Activated CD4-positive, alpha-beta T cell treated with anti-CD3 and anti-CD28 coated beads, Interleukin-2, amount 50 U/mL, for 48 hours (primary cell): ENCODE measurements at places on chromosomes 3 and 15.

DNA sequence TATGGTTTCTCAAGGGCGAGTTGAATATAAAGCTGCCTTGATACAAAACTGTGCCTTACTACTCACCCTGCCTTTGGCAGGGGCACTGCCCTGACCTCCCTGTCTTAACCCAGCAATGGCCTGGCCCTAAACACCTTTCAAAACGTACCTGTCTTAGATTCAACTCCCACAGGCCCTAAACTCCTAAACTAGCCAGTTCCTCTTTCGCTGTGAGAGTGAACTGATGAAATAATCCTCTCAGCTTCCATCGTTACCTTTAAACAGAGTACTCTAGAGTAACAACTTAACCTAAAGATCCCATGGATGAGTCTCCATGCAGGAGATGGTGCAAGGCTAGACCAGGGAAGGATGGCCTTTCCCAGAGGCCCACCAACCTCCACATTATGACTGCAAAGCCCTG, 133.0 kb upstream of the THBS1 start:
- DNase-seq: no peak

- no peak for DNase-seq
Measured at GRCh38 chr3:141235661-141236171, 4.1 kb downstream of the PXYLP1 start.

- no peak for DNase-seq
Measured at GRCh38 chr15:81507831-81508230, 133.8 kb upstream of the TMC3 start.

DNA sequence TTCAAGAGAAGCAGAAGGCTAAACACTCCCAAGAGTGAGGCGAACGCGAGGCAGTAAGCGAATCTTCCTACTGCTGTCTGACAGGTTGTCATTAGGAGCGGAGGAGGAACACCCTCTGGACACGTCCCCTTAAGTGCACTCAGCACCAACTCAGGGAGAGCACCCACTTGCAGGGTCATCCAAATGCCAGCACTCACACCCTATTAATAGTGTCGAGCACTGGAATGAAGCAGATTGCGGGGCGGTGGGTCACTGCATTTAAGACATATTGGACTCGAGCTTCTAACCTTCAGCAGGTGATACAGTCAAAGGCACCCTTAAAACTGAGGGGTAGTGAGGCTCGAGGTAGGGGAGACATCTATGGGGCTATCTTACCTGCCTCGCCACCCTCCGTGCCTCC, 28.7 kb downstream of the SH3BP5 start:
- DNase-seq: no peak

GRCh38 chr3:127770671-127771355, 51.5 kb downstream of the MGLL start:
- no peak for DNase-seq

DNA sequence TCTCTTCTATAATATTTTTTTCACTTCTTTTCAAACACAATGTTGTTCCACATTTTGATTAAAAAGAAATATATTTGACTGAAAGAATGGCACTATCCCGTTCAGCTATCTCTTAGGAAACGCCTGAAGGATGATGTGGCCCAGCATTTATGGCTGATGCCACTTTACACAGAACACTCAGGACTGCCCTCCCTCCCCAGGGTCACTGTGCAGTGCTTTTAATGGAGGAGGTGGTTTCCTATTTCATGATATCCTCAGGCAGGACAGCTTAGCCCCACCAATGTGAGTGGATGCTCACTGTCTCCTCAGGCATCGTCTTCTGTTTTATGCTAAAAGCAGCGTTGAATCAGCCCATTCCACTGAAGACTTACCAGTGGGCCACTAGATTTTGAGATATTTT, 135.9 kb downstream of the KCNAB1 start:
- no peak for DNase-seq

DNA sequence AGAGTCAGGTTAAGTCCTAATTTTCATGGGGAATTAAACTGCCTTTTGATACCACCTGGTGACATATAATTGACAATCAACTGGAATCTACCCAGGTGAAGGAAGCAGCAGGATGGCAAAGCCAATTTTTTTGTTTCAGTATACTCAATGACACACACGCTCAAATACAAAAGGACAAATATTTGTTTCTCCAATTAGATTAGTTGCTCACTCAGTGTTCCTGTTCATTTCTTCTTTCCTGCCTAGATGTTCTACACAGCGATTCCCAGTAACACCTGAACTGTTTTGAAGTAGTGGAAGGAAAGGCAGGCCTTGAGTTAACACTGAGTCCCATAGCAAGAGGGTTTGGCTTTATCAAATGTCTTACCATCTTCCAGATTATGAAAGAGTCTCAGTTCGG, 157.5 kb downstream of the PDZRN3 start:
- no peak for DNase-seq

- DNase-seq: no peak
Measured at GRCh38 chr15:101028772-101029438, 109.7 kb downstream of the LRRK1 start.

DNA sequence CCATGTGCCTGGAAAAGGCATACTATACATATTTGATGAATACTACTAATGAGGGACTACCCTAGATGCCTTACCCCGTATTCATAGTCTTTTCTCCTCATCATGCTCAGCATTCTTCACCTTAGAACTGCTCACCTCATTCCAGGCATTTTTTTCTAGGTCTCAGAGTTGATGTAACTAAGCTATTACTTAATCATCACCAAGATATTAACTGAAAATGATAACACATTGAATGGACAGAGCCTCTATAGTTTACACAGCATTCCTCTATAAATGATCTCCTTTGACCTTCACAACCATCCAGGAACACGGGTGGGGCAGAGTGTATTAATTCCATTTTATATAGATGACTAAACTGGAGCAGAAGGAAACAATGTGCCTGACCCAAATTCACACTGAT, 174.1 kb upstream of the DPH6 start:
- DNase-seq: no peak

- DNase-seq: no peak
Measured at GRCh38 chr3:72102112-72102616, 317.2 kb upstream of the PROK2 start.

DNA sequence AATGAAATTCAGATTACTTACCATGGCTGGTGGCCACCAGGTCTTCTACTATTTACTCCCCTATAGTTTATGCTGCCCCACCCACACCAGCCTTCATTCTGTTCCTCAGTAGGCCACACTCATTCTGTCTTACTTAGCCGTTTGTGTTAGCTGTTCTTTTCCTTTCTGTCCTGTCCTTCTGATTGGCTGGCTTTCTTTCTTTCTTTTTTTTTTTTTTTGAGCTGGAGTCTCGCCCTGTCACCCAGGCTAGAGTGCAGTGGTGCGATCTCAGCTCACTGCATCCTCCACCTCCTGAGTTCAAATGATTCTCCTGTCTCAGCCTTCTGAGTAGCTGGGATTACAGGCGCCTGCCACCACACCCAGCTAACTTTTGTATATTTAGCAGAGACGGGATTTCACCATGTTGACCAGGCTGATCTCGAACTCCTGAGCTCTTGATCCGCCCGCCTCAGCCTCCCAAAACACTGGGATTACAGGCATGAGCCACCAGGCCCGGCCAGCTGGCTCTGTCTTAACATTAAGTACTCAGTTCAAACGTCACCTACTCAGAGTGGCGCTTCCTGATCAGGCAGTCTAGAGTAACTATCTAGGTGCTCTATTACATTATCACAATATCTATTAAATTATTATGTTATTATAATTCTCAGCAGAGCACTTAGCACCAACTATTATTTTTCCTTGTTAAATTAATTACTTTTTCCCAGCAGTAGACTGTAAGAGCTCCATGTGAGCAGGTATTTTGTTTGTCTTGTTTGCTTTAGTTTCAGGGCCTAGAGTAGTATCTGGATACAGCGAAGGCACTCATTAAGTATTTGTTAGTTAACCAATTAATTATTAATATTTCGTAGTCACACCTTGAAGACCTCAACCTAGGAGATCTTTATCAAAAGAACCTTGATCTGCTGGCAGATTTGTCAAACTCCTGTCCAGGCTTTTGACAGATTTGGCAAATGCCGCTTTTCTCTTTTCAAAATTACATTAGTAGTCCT, 6.4 kb downstream of the CMSS1 start:
- DNase-seq: no peak

DNA sequence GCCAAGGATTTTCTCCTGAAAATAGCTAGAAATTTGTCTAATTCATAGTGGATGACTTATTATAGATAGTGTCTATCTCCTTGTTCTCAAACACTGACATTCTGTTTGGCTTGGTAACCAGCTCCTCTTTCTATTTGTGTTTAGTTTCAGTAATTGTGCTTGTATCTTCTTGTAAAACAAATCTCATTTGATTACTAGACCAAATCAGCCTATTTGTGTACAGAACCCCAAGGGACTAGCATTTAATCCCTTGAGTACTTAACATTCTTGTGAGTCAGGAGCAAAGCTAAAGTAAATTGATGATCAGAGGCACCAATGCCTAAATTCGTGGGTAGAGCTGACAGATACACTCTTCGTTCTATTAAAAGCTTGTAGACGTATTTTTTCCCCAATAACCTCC, 306.5 kb upstream of the SLITRK3 start:
- DNase-seq: no peak

GRCh38 chr15:33458421-33458820, 147.7 kb downstream of the RYR3 start:
- no peak for DNase-seq

DNA sequence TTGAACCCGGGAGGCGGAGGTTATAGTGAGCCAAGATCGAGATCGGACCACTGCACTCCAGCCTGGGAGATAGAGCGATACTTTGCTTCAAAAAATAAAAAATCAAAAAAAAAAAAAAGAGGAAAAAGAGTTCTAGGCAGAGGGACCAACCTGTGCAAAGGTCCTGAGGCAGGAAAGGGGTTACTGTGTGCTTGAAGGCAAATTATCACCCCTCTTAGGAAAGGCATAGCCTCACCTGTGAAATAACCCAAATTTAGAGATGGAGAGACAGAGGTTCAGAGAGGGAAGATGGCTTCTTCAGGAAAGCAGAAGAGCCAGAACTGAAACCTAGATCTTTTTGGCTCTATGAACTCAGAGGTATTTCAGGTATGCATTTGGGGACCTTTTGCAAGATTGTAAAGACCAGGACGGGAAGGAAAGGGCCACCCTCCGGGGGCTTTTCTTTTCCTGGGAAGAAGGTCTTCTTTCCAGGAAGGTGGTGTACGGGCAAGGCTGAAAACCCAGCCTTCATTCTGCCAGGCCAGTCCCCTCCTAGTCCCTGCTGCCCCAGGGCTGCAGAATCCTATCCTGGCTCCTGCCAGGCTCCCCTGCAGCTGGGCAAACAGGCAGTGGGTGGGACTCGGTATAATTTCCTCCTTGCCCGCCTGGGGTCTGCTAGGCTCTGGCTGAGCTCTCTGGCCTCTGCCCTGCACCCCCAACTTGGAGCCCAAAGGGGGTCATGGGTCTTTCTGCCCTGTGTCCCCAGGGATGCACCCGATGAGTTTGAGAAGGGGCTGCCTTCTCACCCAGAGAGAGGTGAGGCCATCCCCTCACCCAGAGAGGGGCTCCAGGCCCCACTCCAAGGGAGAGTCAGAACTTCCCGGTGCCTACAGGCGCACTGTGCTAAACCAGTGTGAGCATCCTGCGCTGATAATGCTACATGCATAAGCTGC, 14.4 kb upstream of the CSK start:
- DNase-seq: no peak

DNA sequence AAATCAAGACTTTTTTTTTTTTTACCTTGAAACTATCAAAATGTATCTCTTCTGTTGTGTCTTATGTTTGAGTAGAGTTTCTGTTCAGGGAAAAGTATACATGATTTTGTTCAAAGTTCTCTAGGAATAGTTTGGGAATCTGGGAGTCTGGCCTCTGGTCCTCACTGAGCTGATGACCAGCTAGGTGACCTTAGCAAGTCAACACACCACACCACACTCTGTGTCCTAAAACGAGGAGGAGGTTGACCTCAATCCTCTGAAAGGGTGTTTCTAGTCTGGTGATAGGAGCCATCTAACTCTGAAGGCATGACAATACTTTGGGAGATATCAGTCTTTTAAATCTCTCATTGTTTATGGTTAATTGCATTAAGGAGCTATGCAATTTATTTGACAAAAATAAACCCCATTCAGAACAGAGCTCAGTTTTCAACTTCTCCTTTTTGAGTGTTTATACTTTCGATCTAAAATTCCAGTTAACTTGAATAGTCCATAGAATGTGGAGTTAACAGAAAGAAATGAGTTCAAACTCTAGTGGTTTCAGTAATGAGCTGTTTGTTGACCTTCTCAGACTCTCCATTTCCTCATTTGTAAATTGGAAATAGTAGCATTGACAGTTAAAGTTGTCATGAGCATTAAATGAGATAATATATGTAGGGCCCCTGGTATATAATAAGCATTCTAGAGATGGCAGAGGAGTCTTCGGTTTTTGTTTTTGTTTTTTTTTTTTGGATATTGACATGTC, 112.2 kb upstream of the LRRN1 start:
- no peak for DNase-seq

DNA sequence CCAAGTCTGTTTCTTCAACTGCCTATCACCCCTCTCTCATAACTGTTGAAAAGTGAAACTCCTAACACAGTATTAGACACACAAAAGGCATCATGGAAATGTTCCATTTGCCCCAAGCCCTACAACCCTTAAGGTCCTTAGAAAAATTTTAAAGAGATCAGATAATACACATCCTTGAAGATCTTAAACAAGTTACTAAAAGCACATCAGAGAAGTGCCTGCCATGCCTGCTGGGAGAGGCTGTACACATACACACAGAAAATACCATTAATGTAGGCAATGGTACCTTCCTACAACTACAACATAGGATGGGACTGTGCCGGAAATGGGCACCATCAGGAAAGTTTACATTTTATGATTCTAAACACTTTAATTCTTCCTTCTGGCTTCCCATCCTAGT, 3.3 kb downstream of the ADAM10 start:
- DNase-seq: no peak

DNA sequence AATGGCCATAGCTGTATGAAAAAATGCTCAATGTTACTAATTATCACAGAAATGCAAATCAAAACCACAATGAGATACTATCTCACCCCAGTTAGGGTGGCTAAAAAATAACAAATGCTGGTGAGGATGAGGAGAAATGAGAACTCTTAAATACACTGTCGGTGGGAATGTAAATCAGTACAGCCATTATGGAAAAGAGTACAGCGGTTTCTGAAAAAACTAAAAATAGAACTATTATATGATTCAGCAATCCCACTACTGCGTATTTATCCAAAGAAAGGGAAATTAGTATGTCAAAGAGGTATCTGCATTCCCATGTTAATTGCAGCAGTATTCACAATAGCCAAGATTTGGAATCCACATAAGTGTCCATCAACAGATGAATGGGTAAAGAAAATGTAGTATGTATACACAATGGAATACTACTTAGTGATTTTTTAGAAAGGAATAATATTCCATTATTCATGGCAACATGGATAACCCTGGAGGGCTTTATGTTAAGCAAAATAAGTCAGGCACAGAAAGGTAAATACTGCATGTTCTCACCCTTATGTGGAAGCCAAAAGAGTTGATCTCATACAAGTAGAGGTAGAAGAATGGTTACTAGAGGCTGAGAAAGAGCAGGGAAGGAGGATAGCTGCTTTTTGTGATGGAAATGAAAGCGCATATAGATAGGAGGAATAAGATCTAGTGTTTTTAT, 35.0 kb downstream of the SERP1 start:
- DNase-seq: no peak
